ENCODE measurements at places on chromosomes 5 and 9.
A peak's percentile ranks its signal among the peaks of the same experiment; 100 is the strongest.

GRCh38 chr5:159547466-159548195, 217.3 kb upstream of the IL12B start:
- no peak for DNase-seq

- DNase-seq = no peak
Observed at GRCh38 chr5:132372127-132372526, 2.6 kb downstream of the SLC22A5 start.

DNA sequence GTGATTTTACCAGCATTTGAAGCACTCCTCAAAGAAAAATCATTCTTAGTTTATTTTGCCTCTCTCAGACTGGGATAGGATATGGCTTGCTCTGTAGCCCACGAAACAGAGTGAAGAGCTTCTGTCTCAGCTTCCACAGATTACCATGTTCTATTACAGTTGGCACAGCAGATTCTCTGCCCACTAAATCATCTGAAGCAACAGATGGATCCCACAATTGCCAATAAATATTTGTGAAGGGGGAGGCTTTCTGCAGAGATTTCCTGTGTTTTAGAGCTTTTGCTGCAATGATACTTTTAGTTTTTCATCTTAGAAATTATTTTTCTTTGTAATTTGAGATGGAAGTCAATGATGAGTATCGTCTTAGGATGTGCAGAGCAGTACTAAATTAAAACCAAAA, 12.3 kb upstream of the MAP3K1 start:
- DNase-seq = no peak

- no peak for DNase-seq
Observed at GRCh38 chr9:132161743-132162184, at the start of gene NTNG2. Gene NTNG2, plus strand, starts transcription at chr9:132162058. Its CDS starts 4,774 bp downstream, at chr9:132166832.

DNA sequence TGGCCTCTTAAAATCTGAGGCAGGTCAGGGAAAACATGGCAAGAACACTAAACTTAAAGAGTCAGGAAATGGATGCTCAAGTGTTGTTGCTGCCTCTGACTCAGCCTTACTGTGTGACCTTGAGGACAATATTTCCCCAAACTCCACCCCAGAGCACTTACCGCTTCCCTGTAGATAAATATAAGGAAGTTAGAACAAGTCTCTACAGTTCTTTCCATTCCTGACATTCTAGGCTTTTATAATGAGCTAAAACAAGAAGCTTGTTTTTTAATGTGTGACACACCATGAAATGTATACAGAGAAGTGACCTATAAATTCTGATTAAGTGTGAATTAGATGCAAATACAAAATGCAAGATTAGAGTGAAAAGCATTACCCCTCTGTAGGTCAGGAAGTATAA, 129.3 kb downstream of the GRIA1 start:
- no peak for DNase-seq

DNA sequence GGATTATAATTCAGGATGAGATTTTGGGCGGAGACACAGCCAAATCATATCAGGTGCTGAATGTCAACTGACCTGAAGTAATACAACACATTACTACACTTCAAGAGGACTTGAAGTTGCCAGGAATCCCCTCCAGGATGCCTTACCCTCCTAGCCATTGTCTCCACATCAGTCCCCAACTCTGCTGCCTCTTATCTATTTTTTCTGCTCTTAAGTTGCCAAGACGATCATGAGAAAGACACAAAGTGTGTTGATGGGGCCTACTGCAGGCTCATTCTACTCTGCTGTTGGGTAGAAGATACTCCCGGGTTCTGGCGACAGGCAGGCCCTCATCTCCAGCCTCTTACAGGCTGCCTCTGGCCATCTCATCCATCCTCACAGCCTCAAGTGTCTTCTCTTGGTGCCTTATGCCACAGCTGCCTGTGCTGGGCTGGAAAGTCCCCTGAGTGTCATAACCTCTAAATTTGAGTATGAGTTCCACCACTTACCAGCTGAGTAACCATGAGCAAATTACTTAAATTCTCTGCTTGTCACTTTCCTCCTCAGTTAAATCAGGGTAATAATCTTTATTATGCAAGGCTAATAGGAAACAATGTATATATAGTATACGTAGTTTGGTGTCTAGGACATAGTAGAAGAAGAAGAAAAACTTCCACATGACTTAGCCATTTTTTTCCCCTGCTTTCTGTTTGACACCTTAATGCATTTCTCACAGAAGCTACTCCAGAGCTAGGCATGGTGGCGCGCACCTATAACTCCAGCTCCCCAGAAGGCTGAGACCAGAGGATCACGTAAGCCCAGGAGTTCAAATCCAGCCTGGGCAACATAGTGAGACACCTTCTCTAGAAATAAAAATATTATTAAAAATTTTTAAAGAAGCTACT, 73.0 kb upstream of the SNX2 start:
- DNase-seq = peak; percentile 51

DNA sequence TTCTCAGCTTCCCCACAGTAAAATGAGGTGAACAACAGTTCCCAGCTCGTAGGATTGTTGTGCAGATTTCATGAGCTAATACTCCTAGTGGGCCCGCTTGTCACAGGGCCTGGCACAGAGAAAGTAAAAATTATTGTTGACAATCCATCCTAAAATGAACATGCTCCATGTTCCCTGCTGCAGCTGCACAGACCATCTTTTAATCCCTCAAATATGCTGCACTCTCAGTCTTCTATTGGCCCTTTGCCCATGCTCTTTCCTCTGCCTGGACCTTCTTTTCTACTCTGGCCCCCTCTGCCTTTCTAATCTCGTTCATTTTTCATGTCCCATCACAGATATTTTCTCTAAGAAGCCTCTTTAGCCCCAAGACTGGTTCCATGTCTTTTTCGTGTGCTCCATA, 117.7 kb upstream of the NR3C1 start:
- DNase-seq = no peak

GRCh38 chr9:34119713-34120112, 6.8 kb downstream of the DCAF12 start:
- DNase-seq = no peak

- peak; percentile 38 for DNase-seq
Observed at GRCh38 chr9:70420441-70421271, 6.2 kb upstream of the KLF9 start.

DNA sequence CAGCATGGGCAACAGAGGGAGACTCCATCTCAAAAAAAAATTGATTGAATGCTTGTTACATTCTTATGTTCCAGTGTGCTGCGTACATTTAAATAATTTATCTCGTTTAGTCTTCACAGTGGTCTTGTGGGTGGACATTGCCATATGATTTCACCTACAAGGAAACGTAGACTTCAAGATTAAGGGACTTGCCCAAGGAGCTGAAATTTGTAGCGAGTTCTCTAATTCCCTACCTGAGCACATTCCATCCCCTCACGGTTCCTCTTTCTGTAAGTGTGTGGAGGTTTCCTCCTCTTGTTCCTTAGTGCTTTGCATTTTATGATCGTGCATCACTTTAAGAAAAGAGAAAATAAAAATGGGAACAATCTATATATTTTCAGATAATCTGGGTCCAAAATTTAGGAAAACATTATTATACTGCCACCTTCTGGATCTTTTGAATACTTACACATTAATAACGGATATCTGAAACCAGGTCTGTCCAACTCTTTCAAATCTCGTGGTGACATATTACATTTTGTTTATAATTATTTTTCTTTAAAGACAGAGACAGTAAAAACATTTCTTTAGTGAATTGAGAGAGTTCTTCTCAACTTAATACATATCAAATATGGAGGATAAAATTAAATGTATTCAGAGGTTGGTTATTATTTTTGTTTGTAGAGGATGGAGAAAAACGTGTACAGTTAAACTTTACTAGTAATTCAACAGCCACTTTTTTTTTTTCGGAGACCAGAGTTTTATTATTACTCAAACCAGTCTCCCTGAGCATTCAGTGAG, 29.9 kb upstream of the C7 start:
- peak; percentile 37 for DNase-seq

DNA sequence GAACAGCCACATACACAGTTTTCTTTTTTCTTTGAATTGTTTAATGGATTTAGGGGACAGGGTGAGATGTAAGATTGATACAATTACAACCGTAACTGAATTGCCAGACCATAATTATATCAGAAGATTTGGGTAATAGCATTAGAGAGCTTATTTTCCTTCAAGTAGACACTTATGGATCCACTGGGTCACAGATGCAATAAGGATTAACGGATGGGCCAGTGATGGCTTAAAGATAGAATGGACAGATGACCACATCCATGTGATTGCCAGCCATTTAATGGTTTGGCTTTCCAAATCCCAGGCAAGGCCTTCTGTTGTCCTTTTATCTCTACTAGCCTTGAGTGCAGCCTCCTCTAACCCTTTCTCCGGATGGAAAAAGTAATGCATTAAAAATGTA, 94.7 kb upstream of the NUDT12 start:
- DNase-seq = no peak

DNA sequence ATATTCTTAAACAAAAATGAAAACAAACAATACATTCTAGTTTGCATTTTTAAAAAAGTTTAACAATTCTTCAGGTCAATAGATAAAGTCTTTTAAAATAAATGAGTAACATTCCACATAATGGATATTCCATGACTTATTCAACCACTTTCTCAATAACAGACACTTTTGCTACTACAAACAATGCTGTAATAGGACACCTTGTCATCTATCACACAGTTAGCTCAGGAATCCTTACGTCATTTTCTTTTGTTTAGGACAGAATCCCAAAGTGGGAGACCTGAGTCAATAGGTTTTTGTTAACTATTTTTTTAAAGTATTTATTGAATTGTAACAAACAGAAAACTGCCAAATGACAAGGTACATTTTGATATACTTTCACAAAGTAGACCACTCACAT, 72.5 kb downstream of the CEP120 start:
- DNase-seq = no peak

GRCh38 chr9:13354733-13355132, 75.2 kb upstream of the MPDZ start:
- no peak for DNase-seq

DNA sequence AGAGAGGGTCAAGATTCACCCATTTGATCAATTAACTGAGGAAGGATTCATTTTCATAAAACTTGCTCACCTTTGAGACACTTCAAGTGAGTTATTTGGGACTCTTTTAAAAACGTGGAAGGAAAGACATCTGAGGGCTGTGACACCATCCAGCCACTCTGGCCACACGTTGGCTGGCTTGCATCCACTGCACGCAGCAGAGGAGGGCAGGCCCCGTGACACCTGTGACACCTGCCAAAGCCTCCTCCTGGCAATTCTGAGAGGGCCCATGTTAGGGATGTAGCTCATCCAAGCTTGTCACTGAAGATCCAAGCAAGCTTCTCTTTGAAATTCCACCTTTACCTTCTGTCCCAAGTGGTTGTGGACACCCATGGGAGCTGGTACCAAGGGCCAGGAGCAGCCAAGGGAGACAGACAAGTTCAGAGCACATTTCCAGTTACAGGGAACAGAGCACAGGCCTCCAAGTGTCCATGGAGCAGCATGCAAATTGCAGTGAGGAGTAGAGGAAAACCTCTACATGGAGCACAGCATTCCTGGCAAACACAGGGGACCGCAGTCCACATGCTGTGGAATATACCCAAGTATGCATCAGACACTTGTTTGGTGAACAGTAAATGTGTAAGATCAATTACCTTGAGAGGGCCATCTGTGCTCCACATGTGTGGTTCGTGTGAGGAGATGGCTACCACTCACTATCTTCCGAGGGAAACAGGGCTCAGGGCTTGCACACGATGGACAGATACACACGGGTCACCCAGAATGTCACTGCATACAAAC, 4.8 kb downstream of the PRSS3 start:
- no peak for DNase-seq

- no peak for DNase-seq
Observed at GRCh38 chr5:52375969-52376368, 411.7 kb upstream of the ITGA1 start.

GRCh38 chr9:89383030-89383720, 64.9 kb downstream of the SECISBP2 start:
- no peak for DNase-seq

DNA sequence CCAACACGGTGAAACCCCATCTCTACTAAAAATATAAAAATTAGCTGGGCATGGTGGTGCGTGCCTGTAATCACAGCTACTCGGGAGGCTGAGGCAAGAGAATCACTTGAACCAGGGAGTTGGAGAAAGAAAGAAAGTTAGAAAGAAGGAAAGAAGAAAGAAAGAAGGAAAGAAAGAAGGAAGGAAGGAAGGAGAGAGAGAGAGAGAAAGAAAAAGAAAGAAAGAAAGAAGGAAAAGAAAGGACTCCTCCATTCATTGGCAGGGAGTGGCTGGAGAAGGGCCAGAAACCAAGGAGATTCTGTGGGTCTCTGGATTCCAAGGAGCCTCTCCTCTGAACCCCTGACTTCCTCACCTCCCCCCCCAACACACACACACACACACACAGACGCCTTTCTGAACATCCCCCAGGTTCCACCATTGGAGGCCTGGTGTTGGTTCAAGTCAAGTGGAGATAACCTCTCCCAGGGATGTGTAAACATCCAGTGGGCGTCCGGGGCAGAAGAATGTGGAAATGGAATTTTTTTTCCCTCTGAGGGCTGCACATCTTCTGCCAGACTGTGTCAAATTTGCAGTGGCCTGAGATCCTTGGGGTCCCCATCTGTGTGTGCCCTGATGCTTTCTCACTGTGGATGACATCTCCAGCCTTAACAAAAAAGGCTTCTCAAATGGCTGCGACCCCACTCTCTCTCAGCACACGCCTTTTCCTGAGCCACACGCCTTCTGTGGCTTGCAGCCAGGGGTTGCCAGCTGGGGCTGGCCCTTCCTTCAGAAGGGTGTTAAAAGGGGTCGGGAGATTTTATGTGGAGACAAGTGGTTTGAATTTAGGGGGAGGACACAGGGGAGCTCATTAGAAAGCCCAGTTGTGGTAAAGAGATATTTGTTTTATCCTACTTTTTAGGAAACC, 109.3 kb upstream of the HAND1 start:
- no peak for DNase-seq

GRCh38 chr5:7317751-7318150, 78.2 kb upstream of the ADCY2 start:
- DNase-seq = no peak

DNA sequence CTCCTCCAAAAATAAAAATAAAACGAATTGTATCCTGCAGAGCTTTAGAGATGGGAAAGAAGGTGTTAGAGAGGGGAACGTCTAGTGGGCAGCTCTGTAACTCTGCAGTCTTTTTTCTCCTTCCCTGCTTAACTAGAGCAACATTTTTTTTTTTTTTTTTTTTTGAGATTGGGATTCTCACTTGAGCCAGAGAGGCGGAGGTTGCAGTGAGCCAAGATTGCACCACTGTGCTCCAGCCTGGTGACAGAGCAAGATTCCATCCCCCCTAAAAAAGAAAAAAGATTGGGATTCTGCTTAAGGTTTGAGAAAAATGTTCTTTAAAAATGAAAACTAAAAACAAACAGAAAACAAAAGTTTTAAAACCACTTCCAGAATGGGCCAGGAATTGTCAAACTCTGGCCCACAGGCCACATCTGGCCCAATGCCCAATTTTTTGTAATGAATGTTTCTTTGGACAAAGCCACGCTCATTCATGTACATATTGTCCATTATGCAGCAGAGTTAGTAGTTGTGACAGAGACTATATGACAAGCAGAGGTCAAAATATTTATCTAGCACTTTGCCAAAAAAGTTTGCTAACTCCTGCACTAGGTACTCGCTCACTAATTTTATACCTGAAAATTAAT, 98.5 kb downstream of the ZCCHC7 start:
- no peak for DNase-seq

- peak; percentile 83 for DNase-seq
Observed at GRCh38 chr9:105191508-105192121, 52.8 kb upstream of the SLC44A1 start.

GRCh38 chr5:28779161-28779754, 1740.9 kb upstream of the CDH9 start:
- no peak for DNase-seq

GRCh38 chr5:95471487-95471886, 80.3 kb downstream of the FAM81B start:
- no peak for DNase-seq

- DNase-seq = peak; percentile 71
Observed at GRCh38 chr5:56168066-56168478, 65.1 kb downstream of the ANKRD55 start.

- DNase-seq = no peak
Observed at GRCh38 chr5:125143011-125143410, 396.6 kb upstream of the ZNF608 start.
